ENCODE measurements at places on chromosomes 7 and 10.

GRCh38 chr10:106894692-106895091, 269.8 kb downstream of the SORCS1 start:
- no peak for DNase-seq

GRCh38 chr7:105387508-105388355, 989 bp downstream of the SRPK2 start:
- peak; percentile 86 for DNase-seq

DNA sequence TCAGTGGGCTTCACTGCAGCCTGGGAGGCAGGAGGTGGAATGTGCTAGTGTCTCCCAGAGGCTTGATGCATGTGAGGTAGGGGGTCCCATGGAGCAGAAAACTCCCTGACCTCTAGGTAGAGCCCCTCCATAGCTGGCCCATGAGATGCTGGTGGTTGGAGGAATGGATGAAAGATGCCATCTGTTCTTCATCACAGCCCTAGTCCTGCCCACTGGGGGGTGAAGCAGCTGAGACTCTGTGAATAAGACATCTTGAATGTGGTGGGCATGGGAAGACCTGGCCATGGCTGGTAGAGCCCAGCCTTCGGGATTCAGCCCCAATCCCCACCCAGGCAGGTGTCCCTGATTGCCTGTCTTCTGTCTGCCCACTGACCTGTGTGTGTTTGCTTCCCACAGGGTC, 92.5 kb downstream of the COL13A1 start:
- DNase-seq = no peak

- DNase-seq = peak; percentile 75
Observed at GRCh38 chr7:151142686-151143040, 24.8 kb downstream of the GBX1 start.

DNA sequence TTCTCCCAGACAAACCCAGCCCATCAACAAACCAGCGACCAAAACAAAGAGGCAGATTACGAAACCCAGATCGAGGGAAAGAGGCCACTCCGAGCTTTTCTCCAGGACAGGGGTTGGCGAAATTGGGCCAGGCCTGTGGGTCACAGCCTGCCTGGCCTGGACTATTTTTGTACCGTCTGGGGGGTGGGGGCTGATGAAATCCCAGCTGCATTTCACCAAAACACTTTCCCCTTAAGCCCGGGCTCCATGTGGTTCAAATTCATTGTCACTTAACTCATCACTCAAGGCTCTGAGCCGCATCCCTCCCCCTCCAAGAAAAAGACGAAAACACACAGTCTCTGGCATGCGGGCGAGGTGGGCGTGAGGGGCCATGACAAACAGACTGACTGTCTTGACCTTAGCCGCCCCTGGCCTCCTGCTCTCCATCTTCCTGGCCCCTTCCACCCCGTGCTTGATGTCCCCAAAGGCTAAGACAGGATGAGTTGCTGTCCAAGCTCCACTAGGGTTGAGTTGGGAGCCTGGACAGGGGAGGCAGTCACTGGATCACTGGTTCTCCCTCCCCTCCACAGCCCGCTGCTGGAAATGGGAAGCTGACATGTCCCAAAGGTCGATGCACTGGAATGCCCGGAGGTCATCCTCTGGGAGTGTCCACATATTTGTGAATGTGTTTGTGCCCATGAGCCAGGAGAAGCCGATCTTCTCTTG, 19.2 kb downstream of the TMEM270 start:
- no peak for DNase-seq

DNA sequence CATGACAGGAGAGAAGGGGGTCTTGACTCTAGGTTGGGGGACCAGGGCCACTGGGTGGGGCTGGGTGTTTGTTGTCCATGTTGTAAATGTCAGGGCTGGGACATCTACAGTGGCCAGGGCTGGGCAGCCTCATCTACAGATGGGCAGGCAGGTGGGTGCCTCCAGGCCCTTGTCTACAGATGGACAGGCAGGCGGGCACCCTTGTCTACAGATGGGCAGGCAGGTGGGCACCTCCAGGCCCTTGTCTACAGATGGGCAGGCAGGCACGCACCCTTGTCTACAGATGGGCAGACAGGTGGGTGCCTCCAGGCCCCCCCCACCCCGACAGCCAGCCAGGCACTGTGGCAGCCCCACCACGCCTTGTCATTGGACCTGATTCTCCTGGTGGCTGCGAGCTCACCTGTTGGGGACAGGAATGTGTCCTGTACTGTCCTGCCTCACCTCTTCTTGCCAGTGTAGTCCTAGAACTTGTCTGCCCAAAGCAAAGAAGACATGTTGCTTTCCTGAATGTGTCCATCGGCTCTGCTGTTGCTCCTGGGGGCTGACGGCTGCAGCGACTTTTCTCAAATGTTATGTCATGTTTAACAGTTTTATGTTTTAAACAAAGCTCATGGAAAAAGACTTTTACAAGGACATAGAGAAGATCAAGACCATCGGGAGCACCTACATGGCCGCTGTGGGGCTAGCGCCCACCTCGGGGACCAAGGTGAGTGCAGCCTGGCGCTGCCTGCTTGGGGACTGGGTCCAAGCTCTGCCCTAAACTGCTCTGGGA, 129.9 kb downstream of the ADCY1 start:
- DNase-seq = no peak

- DNase-seq = no peak
Observed at GRCh38 chr10:110169586-110169985, 37.8 kb upstream of the MXI1 start.

GRCh38 chr10:82191653-82192052, 316.7 kb downstream of the NRG3 start:
- DNase-seq = no peak

GRCh38 chr10:118259288-118259906, 82.7 kb downstream of the FAM204A start:
- DNase-seq = peak; percentile 78

DNA sequence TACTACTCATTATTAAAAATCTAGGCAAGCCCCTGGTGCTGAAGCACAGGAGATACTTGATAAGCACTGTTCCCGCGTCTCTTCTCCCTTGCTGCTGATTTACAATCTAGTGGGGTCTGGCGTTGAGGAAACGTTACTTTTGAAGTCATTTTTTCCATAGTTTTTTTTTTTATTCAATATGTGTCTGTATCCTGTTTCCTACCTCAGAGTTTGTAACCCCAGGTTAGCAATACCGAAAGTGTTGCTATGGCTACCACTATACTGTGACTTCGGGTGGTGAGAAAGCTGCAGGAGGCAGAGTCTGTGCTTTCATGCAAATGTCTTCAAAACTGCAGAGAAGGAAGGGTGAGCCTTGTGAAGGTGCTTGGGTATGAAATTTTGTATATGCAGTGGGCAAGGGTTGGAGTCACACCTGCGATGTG, 458.8 kb upstream of the GHITM start:
- no peak for DNase-seq

DNA sequence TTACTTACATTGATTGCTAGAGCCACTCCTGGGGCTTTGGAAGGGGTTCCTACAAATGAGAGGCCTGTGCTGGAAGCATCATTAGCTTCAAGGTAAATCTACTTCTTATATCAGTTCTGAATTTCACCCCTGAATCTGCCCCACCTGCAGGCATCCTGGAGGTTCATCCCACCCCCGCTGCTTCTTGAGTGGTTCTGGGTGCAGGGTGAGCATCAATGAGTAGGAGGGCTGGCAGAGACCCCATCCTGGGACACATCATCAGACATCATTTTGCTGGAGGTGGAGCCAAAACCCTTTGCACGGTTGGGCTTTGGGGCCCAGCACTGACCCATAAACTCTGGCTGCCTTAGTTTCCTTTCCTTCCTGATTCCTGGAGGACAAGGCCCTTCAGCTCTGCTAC, 143.7 kb downstream of the PTPN20 start:
- no peak for DNase-seq

DNA sequence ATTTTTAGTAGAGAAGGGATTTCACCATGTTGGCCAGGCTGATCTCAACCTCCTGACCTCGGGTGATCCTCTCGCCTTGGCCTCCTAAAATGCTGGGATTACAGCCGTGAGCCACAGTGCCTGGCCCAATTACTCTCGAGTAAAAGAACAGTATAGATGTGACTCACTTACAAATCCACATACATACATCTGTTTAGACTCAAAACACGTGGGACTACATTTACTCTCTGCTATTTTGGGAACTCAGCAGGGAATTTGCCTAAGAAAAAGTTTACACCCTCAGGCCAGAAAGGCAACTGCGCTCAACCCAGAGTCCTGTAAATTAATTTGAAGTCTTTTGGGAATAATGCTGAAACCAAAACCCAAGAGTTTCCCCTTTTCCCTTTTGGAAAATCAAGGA, 289.7 kb downstream of the KLF6 start:
- no peak for DNase-seq

- no peak for DNase-seq
Observed at GRCh38 chr10:79390551-79391229, 43.4 kb downstream of the PPIF start.

GRCh38 chr10:108861181-108861754, 1062.0 kb downstream of the XPNPEP1 start:
- no peak for DNase-seq

- peak; percentile 59 for DNase-seq
Observed at GRCh38 chr7:5702876-5703571, 78.4 kb downstream of the RNF216 start.

- DNase-seq = no peak
Observed at GRCh38 chr7:130361681-130362080, 17.1 kb downstream of the CPA5 start.

- DNase-seq = peak; percentile 80
Observed at GRCh38 chr10:121668314-121669027, 70.2 kb upstream of the FGFR2 start.

DNA sequence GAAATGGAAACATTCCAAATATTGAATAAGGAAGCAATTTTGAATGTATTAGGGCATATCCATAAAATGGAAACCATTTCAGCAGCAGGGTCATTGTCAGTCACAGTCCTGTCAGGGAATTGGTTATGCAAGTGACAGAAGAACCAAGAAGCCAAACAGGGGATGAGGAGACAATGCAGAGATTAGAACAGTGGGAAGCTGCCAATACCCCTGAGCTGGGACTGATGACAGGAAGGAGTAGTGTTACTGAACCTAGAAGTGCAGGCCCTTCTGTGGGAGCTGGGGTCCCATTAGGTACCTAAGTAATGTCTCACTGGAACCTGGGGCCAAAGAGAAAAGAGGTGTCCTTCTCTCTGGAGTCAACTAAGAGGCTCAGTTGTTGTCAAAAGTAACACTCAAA, 37.6 kb upstream of the NPSR1 start:
- no peak for DNase-seq

- DNase-seq = no peak
Observed at GRCh38 chr10:116038259-116038658, 234.7 kb downstream of the GFRA1 start.

- no peak for DNase-seq
Observed at GRCh38 chr7:3277604-3278572, 23.2 kb upstream of the SDK1 start.

DNA sequence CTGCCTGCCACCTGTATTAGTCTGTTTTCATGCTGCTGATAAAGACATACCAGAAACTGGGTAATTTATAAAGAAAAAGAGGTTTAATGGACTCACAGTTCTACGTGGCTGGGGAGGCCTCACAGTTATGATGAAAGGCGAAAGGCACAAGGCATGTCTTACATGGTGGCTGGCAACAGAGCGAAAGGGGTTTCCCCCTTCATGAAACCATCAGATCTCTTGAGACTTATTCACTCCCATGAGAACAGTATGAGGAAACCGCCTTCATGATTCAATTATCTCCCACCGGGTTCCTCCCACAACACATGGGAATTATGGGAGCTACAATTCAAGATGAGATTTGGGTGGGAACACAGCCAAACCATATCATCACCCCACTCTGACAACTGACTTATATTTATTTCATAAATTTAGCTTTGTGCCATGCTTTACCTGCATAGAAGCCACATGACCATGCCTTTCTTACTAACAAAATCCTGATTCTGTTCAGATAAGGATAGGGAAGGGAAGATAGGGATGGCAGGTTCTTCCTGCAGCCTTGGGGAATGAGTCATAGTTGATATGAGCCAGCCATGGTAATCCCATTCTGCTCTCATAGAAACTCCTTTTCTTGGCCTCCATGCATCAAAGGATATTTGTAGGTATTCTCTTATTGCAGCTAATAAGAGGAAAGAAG, 191.3 kb upstream of the AGK start:
- DNase-seq = no peak

DNA sequence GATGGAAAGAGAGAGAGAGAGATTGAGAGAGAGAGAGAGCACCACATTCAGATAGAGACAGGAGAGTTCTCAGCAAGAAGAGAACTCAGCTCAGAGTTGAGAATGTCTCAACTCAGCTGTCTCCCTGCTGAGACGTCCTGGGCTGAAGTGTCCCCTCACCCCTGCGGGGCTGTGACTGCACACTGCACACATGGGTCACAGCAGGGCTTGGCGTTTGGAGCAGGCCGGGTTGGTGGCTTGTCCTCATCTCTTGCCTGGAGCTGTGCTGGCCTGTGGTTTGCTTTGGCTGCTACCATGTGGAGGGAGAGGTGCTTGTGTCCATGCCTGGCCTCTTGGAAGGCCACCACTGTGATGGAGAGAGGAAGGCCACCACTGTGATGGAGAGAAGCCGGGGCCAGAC, 167.9 kb downstream of the RNF216 start:
- no peak for DNase-seq

DNA sequence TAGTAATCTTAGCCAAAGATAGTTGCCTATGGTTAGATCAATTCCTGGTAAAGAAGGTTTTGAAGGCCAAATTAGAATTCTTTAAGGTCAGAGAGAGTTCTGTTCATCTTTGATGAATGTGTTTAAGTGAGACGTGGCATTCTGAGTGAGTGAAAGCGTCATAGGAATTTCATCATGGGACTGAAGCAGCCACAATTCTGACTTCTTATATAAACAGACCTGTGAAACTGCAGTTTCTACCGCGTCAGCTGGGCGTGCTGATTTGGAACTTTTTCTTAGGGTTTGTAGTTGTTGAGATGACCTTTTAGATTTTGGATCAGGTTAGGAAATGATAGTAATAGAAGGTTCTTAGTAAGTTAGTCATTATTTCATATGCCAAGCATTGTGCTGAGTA, 103.8 kb downstream of the CNNM2 start:
- peak; percentile 8 for DNase-seq

DNA sequence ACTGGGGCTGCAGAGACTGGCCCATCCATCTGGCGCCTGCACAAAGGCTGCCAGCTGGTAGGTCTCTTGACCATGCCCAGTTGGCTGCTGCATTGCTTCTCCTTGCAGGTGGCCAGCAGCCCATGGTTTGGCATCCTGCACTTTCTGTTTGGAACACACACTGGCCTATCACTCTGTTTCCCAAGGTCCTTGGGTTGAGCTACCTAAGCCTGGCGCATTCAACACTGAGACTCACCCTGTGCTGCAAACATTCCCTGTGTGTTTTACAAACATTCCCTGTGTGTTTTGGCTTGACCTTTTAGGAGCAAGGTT, 55.5 kb downstream of the TACR2 start:
- no peak for DNase-seq

Data from eye (tissue), 1 donor.